ENCODE measurements at places on chromosomes 7 and 10.

- no peak for DNase-seq
These were observed 56.5 kb upstream of the EFCAB10 start for GRCh38 chr7:105637755-105638154.

DNA sequence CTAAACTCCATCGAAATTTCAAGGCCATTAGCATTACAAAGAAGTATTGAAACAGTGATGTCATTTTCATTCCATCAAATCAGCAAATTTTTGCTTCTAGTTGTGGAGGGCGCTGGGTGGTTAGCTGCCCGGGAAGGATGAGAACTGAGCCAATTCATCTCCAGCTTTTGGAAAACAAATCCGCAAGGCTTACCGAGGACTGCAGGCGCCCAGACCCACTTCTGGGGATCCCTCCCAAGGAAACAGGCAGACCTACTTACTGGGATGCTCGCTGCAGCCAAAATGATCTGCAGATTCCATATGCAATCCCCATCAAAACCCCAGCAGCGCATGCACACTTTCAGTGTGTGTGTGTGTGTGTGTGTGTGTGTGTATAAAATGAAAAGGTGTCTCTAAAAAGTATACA, 19.2 kb downstream of the TNRC18 start:
- no peak for DNase-seq

- no peak for DNase-seq
These were observed 152.7 kb downstream of the MAD1L1 start for GRCh38 chr7:2080060-2080387.

DNA sequence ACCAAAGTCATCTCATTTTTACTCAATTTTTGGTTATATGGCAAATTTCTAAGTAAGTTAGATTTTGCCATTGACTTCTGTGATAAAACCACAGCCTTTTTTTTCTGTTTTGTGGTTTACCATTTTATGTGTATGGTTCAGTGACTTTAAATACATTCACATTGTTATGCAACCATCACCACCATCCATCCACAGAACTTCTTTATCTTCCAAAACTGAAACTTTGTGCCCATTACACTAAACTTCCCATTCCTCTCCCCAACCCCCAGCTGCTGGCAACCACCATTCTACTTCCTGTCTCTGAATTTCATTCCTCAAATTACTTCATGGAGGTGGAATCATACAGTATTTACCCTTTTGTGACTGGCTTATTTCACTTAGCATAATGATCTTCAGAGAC, 280.4 kb upstream of the TCERG1L start:
- DNase-seq, result no peak

- no peak for DNase-seq
These were observed 1.9 kb downstream of the ZKSCAN1 start for GRCh38 chr7:100017300-100017699.

DNA sequence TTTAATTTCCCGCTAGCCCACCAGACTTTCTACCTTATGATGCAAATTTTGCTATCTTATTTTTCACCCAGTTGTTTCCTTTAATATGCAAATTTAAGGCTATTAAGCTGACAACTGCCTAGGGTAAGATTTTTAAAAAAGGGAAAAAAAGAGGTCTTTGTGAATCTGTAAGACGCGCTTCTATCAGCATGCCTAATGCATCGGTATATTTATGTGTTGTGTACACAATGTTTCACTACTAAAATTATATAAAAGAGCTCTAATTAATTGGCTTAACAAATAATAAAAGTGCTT, 386.6 kb downstream of the KIF20B start:
- DNase-seq, result no peak

- DNase-seq, result no peak
These were observed 6.6 kb upstream of the CALML3 start for GRCh38 chr10:5518143-5518542.

DNA sequence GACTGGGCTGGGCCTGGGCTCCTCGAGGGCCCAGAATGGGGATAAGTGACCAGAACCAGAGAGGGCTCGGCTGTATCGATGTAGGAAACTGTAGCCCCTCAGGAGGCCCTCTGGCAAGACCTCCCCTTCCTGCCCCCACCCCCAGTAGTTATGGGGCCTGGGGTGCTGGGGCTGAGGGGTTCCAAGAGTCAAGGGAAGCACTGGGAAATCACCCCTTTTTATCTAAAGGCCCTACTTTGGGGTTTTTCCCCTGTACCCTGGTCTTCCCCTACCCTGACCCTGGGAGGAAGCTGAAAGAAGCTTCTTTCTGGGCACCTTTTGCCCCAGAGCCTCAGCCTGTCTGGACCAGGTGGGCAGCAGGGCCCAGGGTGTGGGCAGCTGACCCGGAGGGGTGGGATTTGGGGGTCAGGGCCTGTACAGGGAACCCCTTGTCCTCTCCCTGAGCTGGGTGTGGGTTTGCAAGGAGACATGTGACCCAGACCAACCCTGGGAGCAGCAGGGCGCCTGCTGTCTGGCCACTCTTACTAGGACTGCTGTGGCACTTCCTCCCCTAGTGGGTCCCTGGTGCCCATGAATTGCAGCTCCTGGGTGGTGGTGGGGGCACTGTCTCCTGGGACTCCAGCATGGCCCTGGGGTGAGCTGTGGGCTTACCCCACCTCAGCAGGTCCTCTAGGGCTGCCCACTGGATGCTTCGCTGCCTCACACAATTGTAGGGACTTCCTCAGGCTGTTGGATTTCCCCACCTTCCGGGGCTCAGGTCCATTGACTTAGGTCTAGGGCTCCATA, 1.5 kb downstream of the IRF5 start:
- no peak for DNase-seq

Measured in 8988T (cell line).